Activated T-cell treated with anti-CD3 and anti-CD28 coated beads, Interleukin-2, amount 50 U/mL, for 72 hours (primary cell): ENCODE measurements at places on chromosomes 12 and 14. TPM values are rescaled to one million over a fixed set of nuclear protein-coding genes. Genes with fewer than 3 reads are reported as not detected.

DNA sequence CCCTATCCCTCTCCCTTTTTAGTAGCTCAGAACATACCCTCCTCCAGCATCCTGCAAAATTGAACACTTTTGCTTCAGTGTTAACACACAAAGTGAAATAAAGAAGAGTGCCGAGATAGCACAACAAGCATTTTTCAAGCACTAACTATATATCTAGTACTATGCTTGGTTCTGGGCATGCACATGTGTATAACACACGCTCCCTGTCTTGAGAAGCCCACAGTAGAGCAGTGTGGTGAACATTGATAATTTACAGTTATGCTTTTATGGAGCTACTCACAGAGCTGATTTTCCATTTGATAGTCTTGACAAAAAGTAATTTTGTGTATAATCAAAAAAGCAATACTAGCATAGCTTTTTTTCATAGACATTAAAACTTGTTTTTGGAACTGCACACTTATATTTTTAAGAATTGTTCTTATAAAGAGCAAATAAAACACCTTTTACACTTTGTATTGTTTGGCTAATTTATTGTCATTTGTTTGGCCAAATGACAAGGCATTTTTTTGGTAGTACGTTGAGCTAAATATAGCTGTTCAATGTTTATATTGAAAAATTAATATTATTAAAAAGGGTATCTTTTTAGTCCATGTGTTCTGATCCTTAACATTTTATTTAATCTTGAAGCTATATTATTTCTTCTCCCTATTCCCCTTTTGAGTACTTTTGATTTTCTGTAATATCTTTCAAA is 39.7 kb downstream of the LEMD3 start:
- DNase-seq = no peak
- peak overlapping the region; percentile 86 for H3K4me3 ChIP-seq
- peaks cover 46% of the 10 kb centered on the region for H3K4me1 ChIP-seq
- H3K27ac ChIP-seq = peak overlapping the region; percentile 98
- H3K36me3 ChIP-seq = no peaks in the 10 kb centered on the region

GRCh38 chr12:71955970-71956369 is 17.3 kb downstream of the TPH2 start:
- H3K4me3 ChIP-seq = no peak overlapping the region
- DNase-seq = no peak
- H3K36me3 ChIP-seq = no peaks in the 10 kb centered on the region
- H3K4me1 ChIP-seq = no peaks in the 10 kb centered on the region
- peaks cover 28% of the 10 kb centered on the region for H3K27me3 ChIP-seq

DNA sequence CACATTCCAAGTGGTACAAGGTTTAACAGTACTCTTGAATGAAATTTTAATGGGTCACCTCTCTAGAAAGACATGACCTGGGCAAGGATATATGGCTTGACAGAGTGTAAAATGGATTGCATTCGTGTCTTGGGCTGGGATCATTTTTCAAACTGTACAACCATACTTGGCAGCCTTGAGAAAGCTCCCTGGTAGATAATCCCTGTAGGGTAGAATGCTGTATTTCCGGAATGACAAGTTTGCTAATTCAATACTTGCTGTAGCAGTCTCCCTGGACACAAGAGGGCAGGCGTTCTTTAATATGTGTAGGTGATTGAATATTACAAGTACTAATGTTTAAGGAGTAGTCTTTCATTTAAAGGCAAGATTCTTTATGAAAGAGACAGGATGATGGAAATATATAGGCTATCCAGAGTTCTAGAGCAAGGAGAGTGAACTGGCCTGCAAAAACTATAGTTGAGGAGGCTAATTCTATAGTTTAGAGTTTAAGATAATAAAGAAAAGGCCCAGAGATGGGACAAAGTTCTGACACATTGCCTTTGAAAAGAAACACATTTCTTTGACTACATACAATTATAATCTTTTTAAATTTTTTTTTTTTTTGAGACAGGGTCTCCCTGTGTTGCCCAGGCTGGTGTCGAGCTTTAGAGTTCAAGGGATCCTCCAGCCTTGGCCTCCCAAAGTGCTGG is 53.4 kb downstream of the PLBD1 start:
- H3K4me1 ChIP-seq = no peaks in the 10 kb centered on the region
- no peaks in the 10 kb centered on the region for H3K36me3 ChIP-seq
- no peak overlapping the region for H3K4me3 ChIP-seq
- DNase-seq = no peak
- peak overlapping the region; percentile 15 for H3K27ac ChIP-seq
- no peaks in the 10 kb centered on the region for H3K27me3 ChIP-seq

Gene OR10G3
- total RNA-seq = not detected
